Cortex of kidney (tissue), 1 donor: ENCODE measurements at places on chromosomes 4 and X.

DNA sequence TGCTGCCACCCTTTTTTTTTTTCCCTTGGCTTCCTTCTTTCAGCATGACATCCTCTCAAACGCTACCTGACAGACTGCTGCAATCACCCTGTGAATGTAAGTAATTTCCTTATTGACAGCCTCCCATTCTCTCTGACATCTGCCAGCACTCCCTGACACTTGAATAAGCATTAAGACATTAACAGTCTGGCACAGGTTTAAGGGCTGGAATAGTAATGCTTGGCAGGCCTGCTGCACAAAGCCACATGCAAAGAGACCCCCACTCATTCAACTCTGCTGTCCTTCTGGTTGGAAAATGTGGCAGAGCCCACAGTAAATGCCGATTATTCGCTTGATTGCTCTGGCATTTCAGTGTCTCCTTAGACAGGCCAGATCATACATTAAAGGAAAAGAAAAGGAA lies 28.1 kb upstream of the RASGEF1B start:
- DNase-seq = no peak

DNA sequence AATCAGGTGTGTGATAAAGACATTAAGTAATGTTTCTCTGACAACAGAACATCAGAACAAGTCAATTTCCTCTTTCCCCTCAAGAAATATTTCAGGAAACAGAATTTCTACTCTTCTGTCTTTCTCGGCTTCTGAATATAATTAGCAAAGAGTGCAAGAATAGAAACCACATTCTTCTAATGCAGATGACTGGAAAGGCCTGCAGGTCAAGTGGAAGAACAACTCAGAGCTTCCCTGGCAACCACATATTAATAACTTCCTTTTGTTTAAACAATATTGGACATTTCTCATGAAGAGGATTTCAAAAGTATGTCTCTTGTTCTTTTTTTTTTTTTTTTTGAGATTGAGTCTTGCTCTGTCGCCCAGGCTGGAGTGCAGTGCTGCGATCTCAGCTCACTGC lies 225.5 kb downstream of the PARM1 start:
- no peak for DNase-seq

GRCh38 chrX:3526071-3526470 lies 179.6 kb upstream of the MXRA5 start:
- DNase-seq = no peak

DNA sequence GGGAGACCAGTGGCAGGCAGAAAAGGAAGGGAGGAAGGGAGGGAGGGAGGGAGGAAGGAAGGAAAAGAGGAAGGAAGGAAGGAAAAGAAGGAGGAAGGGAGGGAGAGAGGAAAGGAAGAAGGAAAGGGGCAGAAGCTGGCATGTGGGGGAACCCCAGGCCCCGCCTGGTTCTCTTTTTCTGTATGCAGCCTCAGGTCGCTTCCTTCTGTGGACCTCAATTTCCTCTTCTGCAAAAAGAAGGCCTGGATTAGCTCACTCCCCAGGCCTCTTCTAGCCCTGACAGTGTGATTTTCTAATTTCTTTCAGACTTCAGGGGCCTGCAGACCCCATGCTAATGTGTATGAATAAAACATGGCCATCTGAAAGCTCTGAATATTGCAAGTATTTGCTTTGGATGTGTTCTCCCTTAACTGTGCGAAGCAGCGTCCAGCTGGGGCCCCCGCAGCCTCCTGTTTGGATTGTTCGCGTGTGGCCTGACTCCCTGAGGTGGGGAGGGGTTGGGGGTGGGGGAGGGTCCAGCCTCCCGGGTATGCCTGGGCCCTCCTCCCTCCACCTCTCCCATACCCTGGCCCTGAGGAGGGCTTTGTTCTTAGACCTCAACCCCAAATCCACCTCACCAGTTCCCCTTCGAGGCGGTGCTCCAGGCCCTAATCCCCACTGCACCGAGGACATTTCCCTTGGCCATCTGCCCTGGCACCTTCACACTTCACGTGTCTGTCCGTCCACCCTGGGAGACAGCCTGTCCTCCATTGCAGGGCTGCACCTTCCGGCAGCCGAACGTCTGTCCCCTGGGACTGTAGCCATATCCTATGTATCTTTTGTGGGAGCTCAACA lies 199.9 kb upstream of the ATP6AP2 start:
- DNase-seq = no peak

GRCh38 chr4:173930329-173930967 lies 353.0 kb downstream of the FBXO8 start:
- no peak for DNase-seq

- DNase-seq = no peak
Measured at GRCh38 chrX:39957816-39958566, 139.8 kb downstream of the BCOR start.

DNA sequence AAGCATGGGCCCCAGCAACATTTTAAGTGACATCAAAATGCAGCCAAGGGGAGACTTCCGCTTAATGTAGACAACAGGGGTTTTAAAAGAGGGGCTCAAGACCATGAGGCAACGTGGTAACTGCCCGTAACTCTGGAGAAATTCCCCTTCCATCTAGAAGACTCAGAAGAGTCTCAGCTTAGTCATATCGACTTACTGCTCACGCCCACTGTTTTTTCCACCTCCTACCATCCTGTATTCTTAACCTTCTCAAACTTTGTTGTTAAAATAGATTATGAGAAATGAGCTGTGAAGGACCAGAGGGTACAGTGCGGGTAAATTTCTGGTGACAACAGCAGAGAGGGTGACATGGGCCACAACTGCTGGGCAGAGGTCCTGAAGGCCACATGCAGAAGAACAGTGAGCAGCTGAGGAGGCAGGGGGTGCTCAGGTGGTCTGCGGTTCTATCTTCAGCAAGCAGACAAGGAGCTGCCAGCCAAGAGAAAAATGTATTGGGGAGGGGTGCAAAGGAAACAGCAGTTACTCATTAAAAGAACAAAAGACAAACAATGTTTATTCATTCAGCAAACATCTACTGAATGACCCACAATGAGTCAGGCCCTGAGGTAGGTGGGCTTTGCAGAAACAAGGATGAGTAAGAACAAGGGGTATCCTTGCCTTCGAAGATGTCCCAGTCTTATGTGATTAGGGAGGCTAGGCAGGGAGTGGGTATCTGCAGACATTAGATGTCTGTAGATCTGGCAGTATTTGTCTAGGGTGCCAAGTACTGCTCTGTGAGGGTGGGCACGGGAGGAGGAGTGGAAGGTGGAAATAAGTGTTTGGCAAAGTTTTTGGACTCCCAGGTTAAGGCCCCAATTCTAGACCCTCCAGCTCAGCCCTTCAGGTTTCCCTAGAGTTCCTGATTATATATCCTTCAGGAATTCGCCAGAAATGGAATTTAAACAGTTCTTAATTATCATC lies 175.3 kb downstream of the TSPAN5 start:
- no peak for DNase-seq

DNA sequence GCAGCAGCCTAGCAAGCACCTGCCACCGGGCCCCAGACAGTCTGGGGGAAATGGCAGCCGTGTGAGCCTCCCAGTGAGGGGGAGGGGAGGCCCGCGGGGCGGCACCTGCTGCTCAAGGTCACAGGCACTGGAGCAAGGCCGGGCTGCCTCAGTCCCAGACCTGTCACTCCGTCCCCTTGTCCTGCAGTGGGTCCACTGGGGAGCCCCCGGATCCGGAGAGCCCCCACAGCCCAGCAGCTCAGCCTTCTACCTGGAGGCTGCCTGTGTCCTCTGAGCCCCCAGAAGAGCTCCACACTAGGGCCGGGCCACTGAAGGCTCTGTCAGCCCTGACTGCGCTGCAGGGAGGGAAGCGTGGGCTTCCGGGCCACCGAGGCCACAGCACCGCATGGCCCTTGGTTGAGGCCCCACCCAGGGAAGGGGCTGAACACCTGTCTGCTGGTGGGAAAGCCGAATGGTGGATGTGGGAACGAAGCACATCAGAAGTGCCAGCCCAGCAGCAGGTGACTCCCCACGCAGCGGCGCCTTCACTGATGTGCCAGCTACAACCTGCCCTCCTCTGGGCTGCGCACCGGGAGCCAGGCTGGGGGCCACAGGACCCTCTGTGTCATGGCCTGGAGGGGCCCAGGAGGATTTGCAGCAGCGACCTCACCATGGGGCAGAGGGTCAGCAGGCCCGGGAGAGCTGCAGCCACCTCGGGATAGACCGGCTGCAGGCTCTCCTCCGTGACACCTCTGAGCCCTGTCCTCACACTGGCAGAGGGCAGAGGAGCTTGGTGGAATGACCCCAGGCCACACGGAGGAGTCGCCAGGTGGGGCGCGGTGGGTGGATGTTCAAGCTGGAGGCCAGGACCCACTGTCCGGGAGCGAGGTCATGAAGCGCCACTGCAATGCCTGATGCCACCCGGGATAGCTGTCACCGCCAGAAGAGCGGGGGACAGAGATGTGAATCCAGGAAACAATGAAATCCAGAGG lies 35.0 kb upstream of the MXD4 start:
- DNase-seq = no peak

DNA sequence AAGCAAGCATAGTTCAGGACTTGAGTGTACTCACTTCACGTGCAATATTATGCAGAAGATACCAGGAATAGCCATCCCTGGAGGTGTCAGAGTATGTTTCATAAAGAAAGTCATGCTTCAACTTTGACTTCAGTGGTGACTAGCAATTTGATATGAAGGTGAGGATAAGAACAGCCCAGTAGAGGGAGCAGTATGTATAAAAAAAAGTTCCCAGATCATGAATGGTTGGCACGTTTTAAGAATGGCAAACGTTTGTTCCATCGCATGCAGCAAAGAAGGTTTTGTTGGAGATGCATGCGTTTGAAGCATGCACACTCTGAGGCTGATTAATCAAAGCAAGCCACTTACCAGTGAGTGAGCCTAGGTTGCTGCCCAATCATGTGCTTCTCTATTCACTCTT lies 33.5 kb upstream of the SLITRK4 start:
- no peak for DNase-seq

DNA sequence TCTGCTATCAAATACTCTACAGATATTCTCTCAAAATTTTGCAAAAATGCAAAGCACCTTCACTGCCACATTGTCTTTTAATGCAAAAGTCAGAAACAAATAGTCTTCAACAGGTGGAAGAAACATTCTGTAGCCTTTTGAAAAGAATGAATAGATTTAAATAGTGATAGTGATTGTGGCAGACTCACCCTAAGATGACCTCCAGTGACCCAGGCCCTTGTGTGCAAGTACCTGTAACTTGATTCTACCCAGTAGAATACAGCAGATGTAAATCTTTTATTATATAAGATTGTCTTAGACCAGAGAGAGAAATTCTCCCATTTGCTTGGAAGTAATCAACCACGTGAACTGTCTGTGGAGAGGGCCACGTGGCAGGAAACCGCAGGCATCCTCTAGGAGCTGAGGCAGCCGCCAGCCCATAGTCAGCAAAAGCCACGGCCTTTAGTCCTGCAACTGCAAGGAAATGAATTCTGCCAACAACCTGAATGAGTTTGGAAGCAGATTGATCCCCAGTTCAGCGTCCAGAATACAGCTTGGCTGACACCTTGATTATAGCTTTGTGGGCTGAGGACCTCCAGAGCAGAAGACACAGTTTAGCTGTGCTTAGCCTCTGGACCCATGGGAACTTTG lies 272.5 kb downstream of the ARHGAP10 start:
- no peak for DNase-seq

GRCh38 chr4:84894621-84895020 lies 71.9 kb downstream of the WDFY3 start:
- no peak for DNase-seq

GRCh38 chr4:3473996-3474765 lies 11.1 kb downstream of the DOK7 start:
- no peak for DNase-seq

DNA sequence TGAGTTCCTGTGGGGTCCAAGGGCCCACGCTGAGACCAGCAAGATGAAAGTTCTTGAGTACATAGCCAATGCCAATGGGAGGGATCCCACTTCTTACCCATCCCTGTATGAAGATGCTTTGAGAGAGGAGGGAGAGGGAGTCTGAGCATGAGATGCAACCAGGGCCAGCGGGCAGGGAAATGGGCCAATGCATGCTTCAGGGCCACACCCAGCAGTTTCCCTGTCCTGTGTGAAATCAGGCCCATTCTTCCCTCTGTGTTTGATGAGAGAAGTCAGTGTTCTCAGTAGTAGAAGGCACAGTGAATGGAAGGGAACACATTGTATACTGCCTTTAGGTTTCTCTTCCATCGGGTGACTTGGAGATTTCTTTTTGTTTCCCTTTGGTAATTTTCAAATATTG lies 4.8 kb downstream of the MAGEA11 start:
- no peak for DNase-seq

- DNase-seq = no peak
Measured at GRCh38 chrX:13759152-13759718, 24.7 kb downstream of the OFD1 start.

DNA sequence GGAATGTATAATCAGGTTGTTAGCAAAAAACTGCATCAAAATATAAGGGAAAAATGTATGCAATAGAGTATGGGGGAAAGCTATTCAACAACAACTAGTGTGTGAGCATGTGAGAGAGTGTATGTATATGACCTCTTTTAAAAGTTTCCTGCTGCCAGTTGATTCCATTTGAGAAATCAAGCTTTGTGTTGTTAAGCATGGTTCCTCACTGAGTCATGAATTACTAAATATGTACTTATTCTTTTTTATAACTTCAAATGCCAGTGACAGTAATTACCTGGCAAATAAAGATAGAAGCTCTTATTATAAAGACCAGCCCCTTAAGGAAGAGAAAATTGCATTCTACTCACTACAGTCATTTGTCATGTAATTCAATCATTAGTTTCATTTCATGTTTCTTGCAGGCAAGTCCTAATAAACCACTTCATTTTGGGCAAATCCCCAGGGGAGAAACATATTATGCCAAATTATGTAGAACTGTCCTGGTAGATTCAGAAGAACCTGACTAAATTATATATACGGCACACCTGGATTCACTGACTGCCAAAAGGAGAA lies 19.2 kb downstream of the RASGEF1B start:
- DNase-seq = no peak

- no peak for DNase-seq
Measured at GRCh38 chr4:179196511-179196910, 1754.3 kb upstream of the AGA start.

DNA sequence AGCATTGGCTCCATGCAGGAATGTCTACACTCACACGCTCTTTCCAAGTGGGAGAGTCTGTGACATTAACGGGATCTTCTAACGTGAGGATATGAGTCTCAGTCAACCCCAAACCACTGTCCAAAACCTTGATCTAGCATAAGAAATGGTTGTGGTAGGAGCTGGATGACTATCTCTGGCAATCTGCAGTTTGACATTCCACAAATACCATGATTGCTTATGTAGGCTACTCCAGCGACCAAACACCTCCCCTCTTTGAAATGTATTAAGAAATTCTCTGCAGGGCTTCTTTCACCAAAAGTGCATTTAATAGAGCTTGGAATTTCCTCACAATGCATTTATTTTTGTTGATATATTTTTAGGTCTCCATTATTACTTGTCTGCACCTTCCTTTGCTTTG lies 14.1 kb upstream of the STX18 start:
- DNase-seq = no peak

DNA sequence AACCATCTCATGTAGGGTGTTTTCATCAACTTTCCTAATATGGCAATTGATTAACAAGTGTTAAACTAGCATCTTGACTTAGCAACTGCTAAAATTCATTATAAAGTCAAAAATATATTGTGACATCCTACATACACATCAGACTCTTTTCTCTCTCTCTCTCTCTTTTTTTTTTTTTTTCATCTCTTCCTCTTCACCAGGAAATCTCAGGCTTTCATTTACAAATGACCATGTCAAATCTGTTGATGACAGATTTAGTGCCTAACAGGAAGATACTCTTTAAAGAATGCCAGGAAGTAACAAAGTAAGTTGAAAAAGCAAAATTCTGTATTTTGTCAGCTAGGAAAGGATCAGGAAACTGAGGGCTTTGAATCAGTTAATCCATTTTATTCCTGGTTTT lies 365.5 kb downstream of the PCDH7 start:
- no peak for DNase-seq

- no peak for DNase-seq
Measured at GRCh38 chr4:108651014-108651791, 804 bp downstream of the OSTC start.
